Smooth muscle cell of the pulmonary artery (primary cell): ENCODE measurements at places on chromosomes 13 and 19. TPM values are rescaled to one million over a fixed set of nuclear protein-coding genes. Genes with fewer than 3 reads are reported as not detected.

The SPACA7 gene
- not detected in 2 replicates for total RNA-seq

The LRRC25 gene
- 0.07 TPM in 2 replicates for total RNA-seq

The KCNJ14 gene
- total RNA-seq, result 0.65 and 1.1 TPM in 2 replicates

The ZNF556 gene
- 0.03 and 0.07 TPM in 2 replicates for total RNA-seq

The KPTN gene
- total RNA-seq, result 5.7 and 6.2 TPM in 2 replicates

The TTYH1 gene
- not detected in 2 replicates for total RNA-seq

The ZNRF4 gene
- total RNA-seq, result not detected in 2 replicates
